Mucosa of gallbladder (tissue), 1 donor: ENCODE measurements at places on chromosomes 11 and 22. TPM values are rescaled to one million over a fixed set of nuclear protein-coding genes. Genes with fewer than 3 reads are reported as not detected.

ELMOD1 gene
- total RNA-seq: not detected

TPBGL gene
- total RNA-seq: 0.17 TPM

TRIM49D2 gene
- not detected for total RNA-seq

TST gene
- total RNA-seq: 281 TPM

DDIAS gene
- 0.78 TPM for total RNA-seq

OSM gene
- total RNA-seq: 4.7 TPM

DNA sequence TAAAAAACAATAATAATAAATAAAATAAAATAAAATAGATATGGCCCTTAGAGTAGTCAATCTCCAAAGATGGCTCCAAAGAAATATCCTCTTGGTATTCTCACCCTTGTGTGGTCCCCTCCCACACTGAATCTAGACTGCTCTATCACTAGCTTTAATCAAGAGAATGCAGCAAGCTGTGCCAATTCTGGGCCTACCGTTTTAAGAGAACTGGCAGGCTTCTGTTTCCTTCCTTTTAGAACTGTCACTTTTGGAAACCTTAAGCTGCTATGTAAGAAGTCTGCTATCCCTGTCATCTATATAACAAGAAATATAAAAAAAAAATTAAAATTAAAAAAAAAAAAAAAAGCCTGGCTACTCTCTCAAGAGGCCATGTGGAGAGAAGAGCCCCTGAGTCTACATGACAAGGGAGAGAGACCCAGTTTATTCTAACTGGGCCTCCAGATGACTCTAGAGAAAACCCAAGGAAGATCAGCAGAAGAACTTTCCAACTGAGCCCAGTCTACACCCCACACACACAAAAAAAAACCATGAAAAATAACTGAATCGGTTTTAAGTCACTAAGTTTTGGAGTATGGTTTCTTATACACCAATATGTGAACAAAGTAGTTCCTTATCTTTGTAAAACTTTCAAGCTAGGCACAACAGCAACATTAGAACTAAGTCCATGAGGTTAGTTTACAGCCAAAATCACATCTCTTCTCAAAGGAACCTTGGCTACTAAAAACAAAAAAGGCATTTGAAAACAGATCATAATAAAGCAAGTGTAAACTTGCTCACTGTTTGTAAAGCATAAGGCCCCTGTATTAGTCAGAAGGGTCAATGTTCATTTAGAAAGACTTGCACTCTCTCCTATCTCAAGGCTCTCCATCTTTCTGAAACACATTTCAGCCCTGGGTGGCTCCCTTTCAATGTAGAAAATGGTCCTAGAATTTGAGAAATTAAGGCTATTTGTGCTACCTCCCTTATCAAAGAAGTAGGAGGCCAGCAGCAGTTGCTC lies 67.3 kb downstream of the AMBRA1 start:
- DNase-seq: no peak

- peak; percentile 51 for DNase-seq
These were observed at the start of gene SYT9 for GRCh38 chr11:7251836-7252682. Gene SYT9 (plus strand): TSS chr11:7251904. CDS start chr11:7252187, 283 bp downstream.

- DNase-seq: no peak
These were observed 73.5 kb downstream of the THAP12 start for GRCh38 chr11:76307396-76307795.

DNA sequence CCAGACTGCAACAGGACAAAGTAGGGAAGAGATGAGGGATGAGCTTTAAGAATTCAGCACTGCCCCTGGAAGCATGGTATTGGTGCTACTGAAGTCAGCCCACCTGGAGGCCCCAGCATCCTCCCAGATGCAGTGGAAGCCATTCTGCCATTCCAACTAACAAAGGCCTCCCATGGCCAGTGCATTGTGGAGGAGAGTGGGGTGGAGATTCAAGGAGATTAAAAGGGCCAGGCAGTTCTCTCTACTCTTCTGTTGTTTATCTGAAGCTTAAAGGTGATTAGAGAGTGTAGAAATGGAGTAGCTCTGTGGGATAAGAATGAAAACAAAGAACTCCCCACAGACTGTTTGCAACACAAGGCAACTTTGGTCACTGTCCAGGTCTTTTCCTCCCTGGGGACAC lies 24.1 kb upstream of the TSKU start:
- DNase-seq: no peak

- no peak for DNase-seq
These were observed 3.7 kb downstream of the LYVE1 start for GRCh38 chr11:10564696-10565318.

- DNase-seq: peak; percentile 80
These were observed at the start of gene MPZL2 for GRCh38 chr11:118263695-118264568. Gene MPZL2 (minus strand): TSS chr11:118264297. CDS start chr11:118264153, 144 bp downstream.

DNA sequence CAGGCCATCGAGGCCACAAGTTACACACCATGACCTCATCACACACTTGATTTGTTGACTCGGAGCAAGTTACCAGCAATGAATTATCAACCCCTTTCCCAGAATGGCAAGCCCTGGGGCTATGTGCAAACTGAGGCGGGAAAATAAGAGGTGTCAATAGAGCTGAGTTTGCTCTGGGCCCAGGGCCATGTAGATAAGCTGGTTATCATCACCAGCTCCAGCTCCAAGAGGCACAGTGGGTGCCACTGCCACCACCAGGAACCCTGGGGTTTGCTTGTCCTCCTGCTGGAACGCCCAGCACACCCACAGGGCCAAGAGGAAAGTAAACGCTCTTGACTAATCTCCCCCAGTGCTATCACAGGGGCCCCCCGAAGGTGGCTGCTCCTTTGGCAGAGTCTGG lies 13.0 kb upstream of the VPS37C start:
- DNase-seq: no peak

DNA sequence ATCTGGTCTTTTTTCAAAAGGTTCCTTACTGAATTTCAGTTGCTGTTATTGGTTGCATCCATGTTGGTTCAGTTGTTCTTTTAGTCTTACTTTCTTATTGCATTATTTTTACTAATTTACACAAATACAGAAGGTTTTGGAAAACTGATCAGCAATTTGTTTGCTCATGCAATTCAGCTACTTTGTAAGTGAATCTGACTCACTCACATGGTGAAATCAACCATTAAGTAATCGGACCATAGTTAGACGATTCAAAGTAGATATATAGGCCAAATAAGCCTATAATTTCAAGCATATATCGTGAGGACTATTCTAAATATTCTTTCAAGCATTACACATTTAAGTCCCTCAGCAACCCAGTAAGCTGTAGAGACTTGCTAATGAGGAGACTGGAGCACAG lies 41.7 kb downstream of the CCDC83 start:
- DNase-seq: no peak

DNA sequence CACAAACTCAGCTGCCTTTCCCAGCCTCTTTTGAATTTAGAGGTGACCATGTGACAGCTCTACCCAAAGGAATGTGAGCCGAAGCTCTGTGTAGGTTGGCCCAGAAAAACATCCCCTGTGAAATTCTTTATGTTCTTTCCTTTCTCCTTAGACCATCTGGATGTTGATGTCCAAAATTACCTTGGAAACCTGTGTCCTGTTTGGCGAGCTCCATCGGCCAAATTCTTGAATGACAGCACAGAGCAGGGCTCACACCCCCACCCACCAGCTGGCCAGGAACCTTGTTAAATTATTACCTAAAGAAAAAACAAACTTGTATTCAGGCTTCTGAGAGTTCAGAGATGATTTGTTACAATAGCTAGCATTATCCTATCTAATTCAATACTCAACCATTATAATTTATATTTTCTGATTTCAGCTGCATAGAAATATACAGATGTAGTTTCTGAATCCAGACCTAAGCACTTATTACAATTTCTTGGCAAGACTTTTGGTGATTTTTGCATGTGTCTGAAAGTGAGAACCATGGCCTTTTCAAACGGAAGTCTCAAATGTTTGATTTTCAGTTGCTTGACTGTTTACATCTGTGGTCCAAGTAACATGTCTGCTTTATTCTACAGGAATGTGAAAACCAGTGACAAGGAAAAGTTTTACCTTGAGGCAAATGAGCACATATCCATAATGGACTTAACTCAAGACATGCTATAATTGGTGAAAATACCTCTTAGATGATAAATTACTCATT lies 554.2 kb downstream of the NTM start:
- no peak for DNase-seq

DNA sequence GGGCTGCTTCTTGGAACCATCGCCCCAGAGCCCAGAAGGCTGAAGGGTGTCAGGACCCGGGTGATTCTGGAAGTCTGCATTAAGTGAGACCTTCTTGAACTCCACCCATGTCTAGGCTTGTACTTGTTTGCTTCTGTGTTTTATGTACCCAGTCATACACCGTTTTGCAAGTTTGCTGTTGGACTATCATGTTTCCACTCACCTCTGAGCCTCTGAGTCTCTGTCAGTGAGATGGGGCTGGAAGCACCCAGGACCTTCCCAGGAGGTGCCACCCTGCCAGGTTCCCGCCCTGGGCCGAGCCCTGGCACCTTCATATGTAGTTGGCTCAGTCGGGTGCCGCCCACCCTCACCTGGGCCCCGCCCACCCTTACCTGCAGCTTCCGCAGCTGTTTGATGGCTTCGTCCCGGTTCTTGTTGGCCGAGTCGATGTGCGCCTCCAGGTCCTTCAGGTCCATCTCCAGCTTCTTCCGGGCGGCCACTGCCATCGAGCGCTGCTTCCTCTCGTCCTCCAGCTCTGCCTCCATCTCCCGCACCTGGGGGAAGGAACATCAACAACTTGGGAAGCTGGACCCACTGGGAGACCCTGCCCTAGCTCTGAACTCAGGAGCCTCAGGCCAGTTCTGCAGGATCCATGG lies 35.1 kb downstream of the APOL1 start:
- DNase-seq: no peak

- no peak for DNase-seq
These were observed 1008.4 kb downstream of the OPCML start for GRCh38 chr11:132523929-132524328.

GRCh38 chr11:47264521-47264920 lies 5.4 kb upstream of the MADD start:
- DNase-seq: no peak

- no peak for DNase-seq
These were observed 99.0 kb upstream of the DRD2 start for GRCh38 chr11:113574171-113574570.

- no peak for DNase-seq
These were observed 291.0 kb downstream of the GUCY1A2 start for GRCh38 chr11:106727256-106727655.

DNA sequence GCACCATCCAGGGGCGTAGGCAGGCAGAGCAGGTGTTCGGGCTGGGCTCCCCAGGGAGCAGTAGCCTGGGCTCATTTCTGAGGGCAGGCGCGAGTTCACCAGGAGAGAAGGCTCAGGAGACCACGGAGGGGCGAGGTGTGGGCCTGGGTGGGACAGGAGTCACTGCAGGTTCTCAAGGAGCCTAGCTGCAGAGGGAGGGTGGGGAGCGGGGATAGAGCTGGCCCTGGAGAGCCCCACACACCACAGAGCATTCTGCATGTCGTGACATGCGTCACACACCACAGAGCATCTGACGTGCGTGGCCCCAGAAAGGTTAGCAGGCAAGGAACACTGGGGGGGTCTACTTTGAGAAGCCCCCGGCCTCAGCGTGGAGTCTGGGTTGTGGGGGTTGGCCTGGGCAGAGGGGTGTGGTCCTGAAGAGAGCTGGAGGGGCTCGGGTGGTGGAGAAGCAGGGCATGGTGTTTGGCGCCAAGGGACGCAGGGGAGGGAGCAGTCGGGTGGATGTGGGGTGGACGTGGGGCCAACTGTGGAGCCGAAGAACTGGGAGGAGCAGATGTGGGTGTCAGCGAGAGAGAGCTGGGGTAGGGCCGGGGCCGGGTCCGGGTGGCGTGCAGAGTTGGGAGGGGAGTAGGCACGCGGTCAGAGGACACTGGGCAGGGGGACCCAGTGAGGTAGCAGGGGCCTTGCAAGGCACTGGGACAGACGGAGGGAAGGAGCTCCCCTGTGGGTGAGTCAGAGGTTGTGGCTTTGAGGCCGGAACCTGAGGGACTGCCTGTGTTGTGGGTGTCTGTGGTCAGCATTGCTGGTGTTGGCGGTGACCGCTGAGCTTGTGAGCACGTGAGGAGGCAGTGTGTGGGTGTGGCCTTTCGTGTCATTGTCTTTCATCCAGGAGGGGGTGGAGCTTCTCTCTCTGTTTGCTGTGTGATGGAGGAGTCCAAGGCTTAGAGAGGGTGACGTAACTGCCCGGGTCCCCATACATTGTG lies 25.5 kb downstream of the CTTN start:
- no peak for DNase-seq

DNA sequence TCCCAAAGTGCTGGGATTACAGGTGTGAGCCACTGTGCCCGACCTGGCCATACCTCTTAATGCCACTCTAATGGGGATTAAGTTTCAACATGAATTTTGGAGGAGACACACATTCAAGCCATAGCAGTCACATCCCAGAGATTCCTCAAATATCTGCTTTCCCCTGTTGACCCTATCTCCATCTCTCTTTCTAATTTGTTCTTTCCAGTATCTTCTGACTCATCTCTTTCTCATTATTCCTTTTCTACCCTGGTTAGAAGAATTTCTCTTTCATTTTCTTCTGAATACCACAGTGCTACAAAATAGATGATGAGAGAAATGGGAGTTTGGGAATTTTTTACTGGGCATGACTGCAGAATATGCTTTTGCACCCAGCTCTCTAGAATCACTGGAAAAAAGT lies 5.1 kb downstream of the OR10V1 start:
- DNase-seq: no peak

DNA sequence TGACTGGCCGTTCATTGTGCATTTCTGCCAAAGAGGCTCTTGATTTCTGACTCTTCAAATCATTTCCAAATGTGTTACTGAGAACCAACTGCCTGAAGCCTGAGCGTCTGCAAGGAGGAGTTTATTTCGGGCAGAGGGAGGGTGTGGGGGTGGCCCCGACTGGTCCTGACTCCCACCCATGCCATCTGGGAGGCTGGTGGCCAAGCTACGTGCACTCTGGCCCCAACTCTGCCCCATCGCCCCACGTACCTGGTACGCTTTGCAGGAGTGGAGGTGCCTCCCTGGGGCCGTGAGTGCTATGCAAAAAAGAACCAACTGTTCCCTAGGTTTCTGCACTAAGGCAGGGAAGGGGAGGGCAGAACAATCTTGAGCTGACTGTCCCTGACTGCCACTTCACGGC lies 846.8 kb downstream of the BRD1 start:
- no peak for DNase-seq

DNA sequence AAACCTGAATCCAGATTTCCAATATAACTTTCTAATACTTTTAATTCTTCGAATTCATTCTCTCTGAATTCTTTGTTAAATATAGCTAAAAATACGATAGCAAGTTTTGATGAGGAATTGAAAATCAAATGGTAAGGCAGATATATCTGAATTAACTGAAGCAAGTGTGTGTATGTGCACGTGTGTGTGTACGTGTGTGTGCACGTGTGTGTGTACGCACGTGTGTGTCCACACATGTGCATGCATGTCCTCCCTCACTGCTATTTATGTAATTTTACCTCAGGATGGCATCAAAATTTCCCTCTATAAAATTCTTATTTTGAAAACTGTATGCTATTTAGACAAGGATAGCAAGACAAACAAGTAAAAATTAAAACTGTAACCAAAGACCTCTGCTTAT lies 961.3 kb upstream of the CNTN5 start:
- no peak for DNase-seq

- DNase-seq: no peak
These were observed 20.7 kb downstream of the DIXDC1 start for GRCh38 chr11:111957663-111958444.
